ENCODE measurements at places on chromosomes 7 and 10. TPM values are rescaled to one million over a fixed set of nuclear protein-coding genes. Genes with fewer than 3 reads are reported as not detected.

The ADIRF gene
- 115 TPM for total RNA-seq

The SEMA3E gene
- total RNA-seq, result under 0.01 TPM

The SPDYE9 gene
- not detected for total RNA-seq

The TAS2R16 gene
- not detected for total RNA-seq

The CALCR gene
- not detected for total RNA-seq

The GBX1 gene
- total RNA-seq, result not detected
